ENCODE measurements at places on chromosomes 3 and 15. TPM values are rescaled to one million over a fixed set of nuclear protein-coding genes. Genes with fewer than 3 reads are reported as not detected.

The MYO5A gene
- polyA plus RNA-seq, result 7.4 TPM

DNA sequence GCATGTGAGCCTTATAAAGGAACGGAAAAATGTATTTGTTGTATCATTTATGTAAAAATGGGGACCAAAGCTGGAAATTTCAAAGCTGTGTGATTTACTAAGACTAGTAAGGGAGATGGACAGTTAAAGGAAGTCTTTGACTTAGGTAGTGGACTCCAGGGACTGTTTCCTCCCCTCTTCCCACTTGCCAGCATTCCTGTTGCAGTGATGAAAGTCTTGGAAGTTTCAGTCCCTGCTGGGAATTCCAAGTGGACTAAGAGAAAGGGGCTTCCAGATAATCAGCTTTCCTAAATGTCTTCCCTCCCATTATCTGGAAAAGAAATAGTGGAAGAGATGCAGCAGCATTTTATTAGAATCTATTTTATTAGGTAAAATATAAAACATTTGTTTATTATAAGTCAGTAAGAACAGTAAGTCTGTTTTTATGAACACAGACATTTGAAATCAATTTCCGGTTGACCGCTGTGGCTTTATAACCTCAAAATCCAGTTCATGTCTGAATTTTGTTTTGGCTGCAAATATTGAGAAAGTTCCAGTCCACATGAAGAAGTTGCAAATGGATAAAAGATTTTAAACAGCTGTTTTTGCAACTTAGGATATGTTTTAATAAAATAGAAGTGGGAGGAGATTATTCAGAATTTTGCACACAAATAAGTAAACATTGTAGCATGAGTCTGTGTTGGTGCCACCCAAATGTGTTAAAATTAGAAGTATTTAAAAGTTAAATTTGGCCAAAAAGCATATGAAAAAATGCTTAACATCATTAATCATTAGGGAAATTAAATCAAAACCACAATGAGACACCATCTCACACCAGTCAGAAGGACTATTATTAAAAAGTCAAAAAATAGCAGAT lies 141.8 kb downstream of the IL20RB start:
- DNase-seq, result no peak

- no peak for DNase-seq
These were observed 6.1 kb downstream of the OR5H15 start for GRCh38 chr3:98172621-98173020.

DNA sequence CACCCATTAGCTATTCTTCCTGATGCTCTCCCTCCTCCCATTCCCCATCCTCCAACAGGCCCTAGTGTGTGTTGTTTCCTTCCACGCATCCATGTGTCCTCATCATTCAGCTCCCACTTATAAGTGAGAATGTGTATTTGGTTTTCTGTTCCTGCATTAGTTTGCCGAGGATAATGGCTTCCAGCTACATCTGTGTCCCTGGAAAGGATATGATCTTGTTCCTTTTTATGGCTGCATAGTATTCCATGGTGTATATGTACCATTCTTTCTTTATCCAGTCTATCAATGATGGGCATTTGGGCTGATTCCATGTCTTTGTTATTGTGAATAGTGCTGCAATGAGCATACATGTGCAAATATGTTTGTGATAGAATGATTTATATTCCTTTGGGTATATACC lies 56.3 kb downstream of the CFAP20DC start:
- no peak for DNase-seq

DNA sequence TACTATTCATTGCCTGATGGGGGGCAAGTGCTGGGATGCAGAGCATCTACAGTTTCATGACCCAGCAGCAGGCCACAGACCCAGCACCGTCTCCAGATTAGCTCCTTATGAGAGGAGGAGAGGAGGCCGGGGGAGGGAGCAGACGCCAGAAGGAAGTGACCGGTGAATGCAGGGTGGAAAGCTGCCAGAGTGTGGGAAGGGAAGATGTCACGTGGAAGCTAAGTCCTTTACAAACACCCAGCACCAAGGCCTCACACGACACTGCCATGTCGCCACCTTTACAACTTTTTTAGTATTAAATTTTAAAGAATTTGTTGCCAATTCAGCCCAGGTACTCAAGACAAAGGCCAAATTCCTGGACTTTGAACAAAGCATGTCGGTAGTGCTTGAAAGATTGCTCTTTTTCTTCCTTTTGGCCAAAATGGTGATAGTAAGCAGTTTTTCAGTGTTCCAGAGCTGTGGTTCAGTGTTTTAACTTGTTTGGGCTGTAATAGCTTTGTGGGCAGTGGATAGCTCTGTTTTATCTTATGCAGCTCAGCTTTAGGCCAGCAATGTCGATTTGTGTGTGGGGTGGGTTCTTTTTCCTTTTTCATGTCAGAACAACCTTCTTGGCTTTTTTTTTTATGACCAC lies 58.2 kb downstream of the ZBTB38 start:
- DNase-seq, result no peak

The LARP6 gene
- polyA plus RNA-seq, result 16.0 TPM
